AG04449 (cell line): ENCODE measurements at places on chromosomes 1 and 21.

- DNase-seq = no peak
These were observed 11.2 kb downstream of the RPL5 start for GRCh38 chr1:92843046-92843423.

DNA sequence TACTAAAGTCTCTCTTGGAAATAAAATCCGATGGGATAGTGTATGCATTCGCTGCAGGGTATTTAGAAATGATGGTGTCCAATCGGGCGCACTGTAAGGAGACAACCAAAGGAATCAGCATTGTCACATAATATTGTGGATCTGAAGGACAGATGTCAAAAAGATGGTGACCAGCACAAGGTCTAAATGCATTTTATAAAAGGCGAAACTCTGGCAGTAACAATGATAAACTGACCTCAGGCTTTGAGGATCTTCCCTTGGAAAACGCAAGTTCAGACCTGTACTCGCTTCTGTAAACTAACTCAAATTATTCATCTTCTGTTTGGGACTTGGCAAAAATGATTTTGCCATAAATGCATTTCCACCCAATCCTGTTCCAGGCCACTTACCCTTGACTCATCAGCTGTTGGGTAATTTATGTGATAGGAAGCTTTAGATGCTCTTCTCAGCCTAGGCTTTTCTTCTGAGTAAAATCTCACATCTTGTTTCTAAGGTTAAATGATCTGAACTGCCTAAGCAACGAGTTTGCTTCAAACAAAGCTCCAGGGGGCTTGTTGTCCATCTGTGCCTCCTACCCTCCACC lies 33.8 kb downstream of the STPG1 start:
- DNase-seq = no peak

GRCh38 chr21:44702973-44703730 lies 6.2 kb downstream of the KRTAP10-12 start:
- no peak for DNase-seq

- DNase-seq = no peak
These were observed 173.8 kb downstream of the ETS2 start for GRCh38 chr21:38979271-38980121.

- no peak for DNase-seq
These were observed 9.1 kb upstream of the GPR61 start for GRCh38 chr1:109530457-109531087.

- no peak for DNase-seq
These were observed 69.9 kb upstream of the IGSF21 start for GRCh38 chr1:18037651-18038050.
